ENCODE measurements at places on chromosomes 5 and 9.

- DNase-seq = no peak
These were observed 39.3 kb downstream of the AMBP start for GRCh38 chr9:114038724-114039313.

DNA sequence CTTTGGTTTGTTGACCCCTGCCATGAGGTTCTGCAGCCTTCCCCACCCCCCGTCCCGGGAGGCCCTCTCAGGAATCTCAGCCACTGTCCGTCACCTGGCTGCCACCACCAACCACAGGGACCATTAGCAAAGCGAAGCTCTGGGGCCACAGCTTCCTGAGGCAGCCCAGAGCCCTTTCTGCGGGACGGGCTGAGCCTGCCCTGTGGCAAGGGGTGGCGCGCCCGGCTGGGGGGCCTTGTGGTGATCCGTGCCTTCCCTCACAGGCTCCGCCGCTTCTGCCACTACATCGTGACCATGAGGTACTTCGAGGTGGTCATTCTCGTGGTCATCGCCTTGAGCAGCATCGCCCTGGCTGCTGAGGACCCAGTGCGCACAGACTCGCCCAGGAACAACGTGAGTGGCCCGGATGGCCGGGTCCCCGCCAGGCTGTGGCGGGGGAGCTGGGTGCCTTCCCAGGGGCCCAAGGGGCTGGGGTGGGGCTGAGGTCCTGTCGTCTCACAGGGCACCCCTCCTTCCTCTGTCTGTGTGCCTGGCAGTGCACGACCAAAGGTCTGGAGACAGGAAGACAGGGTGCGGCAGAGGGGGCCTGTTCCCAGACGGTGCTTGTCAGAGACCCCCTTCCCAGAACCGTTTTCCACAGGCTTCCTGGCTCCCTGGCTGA lies 169.2 kb downstream of the CACNA1B start:
- DNase-seq = no peak

GRCh38 chr9:113566016-113566711 lies 102.6 kb downstream of the RGS3 start:
- DNase-seq = no peak

DNA sequence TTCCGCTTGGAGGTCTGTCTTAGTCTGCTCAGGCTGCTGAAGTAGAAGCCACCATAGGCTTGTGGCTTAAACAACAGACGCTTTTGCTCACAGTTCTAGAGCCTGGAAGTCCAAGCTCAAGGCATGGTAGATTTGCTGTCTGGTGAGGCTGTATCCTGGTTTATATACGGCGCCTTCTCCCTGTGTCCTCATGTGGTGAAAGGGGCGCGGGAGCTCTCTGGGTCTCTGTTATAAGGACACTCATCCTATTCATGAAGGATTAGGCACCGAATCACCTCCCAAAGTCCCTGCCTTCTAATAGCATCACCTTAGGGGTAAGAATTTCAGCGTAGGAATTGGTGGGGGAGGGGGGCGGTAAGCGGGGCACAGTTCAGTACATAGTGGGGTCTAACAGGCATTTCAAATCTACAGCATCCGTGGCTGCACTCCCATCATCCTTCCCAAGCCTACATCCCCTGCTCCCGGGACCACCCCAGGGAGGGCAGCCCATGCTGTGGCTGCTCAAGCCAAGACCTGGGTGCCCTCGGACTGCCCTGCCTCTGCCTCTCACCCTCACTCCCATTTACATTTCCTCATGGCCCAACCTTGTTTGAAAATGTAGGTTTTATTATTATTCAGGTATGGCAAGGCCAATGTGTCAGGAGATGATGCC lies 15.1 kb upstream of the LPCAT1 start:
- DNase-seq = no peak

- DNase-seq = no peak
These were observed 41.4 kb upstream of the BOD1 start for GRCh38 chr5:173657741-173658356.

DNA sequence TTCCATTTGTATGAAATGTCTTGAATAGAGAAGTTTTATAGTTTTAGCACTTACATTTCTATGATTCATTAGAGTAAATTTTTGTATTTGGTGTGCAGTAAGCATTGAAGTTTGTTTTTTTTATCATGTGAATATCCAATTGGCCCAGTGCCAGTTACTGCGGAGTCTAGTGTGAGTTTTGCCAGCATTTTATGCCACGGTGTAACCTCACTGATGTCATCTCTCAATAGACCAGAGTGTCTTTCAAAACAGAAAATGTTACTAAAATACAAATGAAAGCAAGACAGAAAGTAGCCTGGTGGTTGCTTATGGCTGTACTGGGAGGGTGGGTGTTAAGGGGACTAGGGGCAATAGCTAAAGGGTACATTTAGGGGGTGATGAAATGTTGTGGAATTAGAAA lies 62.8 kb downstream of the IPPK start:
- no peak for DNase-seq

GRCh38 chr5:127602896-127603844 lies 45.7 kb upstream of the CTXN3 start:
- no peak for DNase-seq

- DNase-seq = no peak
These were observed 103.4 kb downstream of the DAB2IP start for GRCh38 chr9:121754655-121755436.

- no peak for DNase-seq
These were observed 81.4 kb upstream of the WWC1 start for GRCh38 chr5:168209997-168210396.

DNA sequence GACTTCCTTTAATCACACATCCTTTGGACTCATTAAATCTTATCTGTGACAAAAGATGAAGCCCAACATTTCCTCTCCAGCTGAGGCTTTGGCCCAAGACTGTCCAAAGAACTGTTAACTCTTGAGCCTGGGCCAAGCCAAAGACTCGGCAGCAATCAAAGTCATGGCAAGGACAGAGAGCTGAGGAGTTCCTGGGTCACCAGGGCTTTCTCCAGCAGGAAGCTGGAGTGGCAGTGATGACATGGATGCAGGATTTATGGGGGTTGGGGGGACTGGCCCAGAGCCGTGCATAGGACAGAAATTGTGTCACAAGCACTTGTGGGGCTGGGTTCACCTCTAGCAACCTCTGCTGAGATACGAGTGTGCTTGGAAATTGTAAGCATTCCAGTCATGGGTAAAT lies 440.3 kb downstream of the PLK2 start:
- DNase-seq = no peak

- no peak for DNase-seq
These were observed 8.4 kb downstream of the IRX2 start for GRCh38 chr5:2742921-2743679.

- DNase-seq = no peak
These were observed 37.5 kb downstream of the SLC44A1 start for GRCh38 chr9:105281926-105282325.

DNA sequence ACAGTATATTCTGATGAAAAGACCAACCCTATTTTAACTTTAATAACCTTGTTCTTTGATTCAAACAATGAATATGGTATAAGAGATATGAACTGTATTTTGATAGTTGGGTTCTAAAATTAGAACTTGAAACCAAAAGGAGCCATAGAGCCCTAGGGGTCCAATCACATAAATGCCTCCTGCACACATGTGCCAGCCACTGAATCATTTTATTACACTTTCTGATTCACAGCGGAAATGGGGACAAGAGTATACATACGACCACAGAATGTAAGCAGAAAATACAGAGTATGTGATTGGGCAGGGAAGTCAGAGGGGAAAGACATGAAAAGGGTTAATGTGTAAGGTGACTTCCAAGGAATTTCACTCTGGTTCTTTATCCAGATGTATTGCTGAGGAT lies 1000.2 kb downstream of the NR2F1-AS1 start:
- DNase-seq = no peak

Measured in GM12864 (cell line).